Left forelimb (tissue), 1 donor: ENCODE measurements at places on chromosomes 13 and 19.

DNA sequence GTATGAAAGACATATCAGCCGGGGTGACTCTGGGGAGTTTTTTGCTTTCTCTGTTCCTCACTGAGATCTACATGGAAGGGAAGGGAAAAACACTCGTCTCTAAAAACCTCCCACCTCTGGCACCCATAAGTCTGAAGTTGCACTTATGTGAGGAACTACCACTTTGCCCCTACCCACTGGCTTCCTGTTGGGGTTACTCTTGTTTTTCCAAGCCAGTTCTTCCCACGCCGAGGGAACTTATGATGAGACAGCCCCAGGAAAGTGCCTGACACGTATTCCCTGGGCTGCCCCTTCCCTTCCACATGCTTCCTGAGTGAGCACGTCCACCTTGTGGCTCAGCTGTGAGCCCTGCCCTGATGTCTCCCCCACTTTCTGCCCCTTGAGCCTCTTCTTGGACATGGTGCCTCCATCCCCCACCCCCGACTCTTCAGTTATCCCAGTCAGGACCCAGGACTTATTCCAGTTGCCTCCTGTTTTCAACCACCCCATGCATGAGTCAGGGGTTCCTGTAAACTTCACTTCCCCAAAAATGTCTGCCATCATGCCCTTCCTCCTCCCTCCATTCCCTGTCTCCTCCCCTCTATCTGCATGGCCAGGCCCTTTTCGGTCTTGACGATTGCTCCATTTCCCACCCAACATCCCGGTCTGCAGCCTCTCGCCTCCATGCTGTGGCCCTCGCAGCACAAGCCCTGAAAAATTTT is 5.1 kb upstream of the SIGLEC7 start:
- peak; percentile 64 for DNase-seq

DNA sequence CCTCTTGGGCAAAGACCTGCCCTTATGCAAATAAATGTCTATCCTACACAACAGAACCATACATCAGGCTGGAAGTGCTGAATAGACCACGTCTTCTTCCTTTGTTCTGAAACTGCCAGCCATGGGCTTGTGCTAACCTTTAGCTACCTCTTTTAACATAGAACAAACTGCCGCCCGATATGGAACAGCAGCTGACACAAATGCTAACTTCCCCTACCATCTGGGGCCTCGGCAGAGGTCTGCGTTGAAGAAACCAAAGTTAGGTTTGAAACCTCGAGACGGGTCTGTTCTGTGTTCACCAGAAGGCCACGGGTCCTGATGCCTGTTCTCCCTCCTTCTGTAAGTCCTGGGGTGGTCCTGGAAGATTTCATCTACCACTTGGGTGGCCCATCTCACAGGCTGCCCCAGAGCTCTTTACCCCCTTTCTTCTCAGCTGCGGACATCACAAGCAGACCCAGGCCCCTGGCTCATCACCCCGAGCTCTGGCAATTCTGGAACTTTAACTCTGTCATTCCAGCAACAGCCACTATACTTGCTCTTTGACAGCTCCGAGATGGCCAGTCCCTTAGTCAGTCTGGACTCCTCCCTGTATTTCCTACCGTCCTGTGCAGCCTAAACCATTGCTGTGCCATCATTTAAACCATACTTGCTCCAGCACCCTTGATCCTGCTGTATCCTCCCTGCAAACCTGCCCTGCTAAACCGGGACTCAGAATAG is 146.7 kb downstream of the USP12 start:
- DNase-seq = no peak

DNA sequence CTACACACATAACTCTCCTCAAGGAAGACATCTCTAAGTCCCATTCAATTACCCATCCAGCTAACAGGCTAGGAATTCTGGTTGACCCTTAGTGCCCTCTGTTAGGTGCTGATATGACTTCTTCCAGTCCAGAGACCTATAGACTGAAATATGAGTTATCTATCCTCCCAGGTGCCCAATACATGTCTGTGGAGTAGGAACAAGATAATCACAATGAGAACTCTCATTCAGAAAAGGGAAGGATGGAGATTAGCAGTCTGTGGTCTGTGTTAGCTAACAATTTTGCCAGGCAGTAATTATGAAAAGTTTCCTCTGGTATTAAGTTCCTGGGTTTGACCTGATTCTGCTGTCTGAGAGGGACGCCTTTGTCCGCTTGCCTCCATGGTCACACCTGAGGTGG is 44.2 kb upstream of the SLAIN1 start:
- no peak for DNase-seq

GRCh38 chr13:71218960-71219359 is 648.0 kb downstream of the DACH1 start:
- no peak for DNase-seq

DNA sequence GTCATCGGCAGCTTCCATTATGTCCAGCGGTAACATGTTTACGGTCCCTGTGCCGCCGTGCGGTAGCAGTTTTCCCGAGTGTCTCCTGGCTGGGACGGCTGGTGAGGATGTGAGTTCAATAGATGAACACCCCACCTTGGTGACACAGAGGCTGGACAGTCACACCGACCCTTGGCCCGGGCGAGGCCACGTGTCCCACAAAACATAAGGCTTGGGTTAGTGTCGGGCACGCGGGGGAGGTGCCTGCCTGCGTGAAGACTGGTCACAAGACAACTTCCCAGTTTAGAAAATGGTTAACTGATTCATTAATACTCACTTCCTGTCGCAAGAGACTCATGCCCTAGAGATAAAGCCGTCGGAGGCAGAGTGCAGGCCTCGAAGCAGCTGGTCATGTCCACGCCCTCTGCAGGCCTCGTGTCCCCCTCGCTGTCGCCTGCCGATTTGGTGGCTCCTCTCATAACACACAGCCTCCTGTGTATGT is 17.2 kb downstream of the RASA3 start:
- DNase-seq = peak; percentile 64

- DNase-seq = no peak
Observed at GRCh38 chr19:50517704-50518075, 4.0 kb upstream of the ASPDH start.

DNA sequence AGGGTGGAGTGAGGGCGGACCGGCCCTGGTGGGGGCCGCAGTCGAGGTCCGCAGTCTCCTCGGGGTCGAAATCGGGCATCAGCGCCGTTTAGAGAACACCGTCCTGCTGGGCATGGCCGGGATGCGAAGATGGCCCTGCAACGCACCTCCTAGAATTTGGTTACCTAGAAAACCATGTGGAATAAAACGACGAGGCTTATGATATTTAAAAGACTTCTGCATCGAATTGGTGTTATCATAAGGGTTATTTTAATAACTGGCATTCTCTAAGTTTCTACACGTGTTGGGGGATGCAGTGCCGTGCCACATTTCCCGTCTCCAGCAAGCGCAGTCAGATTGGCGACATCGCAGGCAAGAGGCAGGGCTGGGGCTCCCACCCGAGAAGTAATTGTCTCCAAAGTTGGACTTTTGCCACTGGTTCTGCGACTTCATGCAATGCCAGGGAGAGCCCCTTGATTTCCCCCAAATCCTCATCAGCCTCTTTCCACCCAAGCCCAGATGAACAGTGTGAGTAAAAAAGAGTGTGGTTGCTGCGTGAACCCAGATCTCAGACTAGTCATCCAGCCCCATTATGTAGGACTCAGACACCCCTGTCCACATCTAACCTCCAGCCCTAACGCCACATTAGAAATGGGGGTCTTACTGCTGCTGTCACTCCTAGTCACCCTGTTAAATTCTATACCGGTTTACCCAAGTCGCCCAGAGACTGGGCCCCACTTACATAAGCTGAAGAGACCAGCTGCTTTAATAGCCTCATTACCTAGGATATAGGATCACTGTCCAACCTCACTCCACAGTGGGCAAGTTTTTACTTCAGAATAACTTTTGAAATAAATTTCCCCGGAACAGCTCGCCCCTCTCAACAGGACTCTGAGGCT is 571 bp upstream of the DHRS12 start:
- DNase-seq = no peak

- DNase-seq = no peak
Observed at GRCh38 chr13:108755083-108755482, 125.7 kb downstream of the MYO16 start.

DNA sequence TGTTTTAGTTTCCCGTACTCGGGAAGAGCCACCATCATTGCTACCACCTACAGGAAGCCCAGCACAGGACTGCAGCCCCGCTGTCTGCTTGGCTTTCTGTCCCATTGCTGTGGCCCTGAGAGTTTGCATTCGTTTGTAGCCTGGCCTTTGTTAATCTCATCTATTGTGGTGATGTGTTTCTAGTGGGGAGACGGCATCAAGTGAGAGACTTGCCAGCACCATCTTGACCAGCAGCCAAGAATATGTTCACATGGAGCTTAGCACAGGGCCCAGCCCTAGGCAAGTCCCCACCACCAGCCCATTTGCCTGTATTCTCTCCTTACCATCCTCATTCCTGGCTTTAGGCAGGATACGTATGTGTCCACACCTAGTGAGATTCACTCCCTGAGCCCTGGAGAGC is 17.3 kb upstream of the OVOL3 start:
- DNase-seq = no peak

GRCh38 chr19:46787331-46788261 is 798 bp downstream of the SLC1A5 start:
- DNase-seq = peak; percentile 72

DNA sequence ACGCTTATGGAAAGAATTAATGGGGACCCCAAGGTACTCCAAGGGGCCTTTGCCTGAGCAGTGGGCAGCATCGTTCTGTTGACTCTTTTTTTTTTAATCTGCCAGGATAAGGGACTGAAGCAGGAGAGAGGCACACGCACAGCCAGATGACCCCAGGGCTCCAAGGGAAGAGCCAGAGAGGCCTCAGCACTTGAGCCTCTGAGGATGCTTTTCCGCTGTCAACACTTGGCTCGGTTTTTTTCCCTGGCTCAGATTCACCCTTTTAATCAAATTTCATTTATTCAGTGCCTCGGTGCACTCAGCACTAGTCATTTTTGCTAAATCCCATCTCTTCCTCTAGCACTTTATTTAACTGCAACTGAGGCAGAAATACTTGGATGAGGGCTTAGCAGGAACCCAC is 226.3 kb downstream of the FGF9 start:
- DNase-seq = no peak

GRCh38 chr19:37313335-37313627 is 57.6 kb upstream of the ZNF527 start:
- DNase-seq = no peak

DNA sequence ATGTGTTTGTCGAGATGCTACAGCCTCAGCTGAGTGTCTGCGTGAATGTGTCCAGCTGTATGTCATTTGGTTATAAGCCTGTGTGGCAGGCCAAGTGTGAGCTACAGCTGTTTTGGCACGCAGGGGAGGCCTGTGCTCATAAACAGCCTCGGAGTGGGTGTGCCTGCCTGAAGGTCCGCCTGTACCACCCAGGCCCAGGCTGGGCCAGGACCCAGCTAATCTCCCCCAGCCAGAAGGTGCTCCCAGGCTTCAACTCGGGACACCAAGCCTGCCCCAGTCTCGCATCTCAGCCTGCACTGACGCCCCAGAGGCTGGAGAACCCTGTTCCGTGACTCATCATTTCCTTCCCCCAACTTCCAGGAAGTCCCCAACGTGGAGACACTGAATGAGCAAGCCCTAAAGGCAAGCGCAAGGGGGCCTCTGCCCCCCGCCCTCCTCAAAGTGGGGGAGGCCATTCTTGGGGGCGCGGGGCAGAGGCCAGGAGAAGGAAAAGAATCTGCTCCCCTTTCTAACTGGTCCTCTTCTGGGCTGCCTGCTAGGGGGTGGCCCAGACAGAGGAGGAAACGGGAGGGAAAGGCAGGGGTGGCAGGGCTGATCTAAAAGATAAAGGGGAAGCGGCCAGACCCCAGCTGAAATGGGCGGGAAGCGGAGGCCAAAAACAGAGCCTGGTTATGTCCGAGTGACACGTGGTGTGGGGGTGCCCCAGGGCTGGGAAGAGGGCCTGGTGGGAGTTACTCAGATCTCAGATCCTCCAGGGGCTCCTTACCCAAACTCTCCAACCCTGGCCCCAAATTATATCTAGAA is 2.0 kb downstream of the SLC1A5 start:
- peak; percentile 86 for DNase-seq

DNA sequence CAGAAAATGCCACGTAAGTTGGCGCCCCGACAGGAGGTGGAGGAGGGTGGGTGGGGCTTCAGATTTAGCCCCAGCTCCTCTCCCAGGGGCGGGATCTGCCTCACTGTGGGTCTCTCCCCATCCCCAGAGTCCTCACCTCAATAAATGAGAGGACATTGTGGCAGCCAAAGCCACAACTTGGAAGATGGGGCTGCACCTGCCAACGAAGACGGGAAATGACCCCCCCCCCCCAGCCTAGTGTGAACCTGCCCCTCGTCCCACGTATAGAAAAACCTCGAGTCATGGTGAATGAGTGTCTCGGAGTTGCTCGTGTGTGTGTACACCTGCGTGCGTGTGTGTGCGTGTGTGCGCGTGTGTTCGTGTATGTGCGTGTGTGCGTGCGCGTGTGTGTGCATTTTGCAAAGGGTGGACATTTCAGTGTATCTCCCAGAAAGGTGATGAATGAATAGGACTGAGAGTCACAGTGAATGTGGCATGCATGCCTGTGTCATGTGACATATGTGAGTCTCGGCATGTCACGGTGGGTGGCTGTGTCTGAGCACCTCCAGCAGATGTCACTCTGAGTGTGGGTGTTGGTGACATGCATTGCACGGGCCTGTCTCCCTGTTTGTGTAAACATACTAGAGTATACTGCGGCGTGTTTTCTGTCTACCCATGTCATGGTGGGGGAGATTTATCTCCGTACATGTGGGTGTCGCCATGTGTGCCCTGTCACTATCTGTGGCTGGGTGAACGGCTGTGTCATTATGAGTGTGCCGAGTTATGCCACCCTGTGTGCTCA is 1.5 kb upstream of the TRAPPC5 start:
- no peak for DNase-seq

GRCh38 chr19:3041761-3042620 is 12.9 kb upstream of the TLE2 start:
- DNase-seq = no peak

- no peak for DNase-seq
Observed at GRCh38 chr13:88000239-88000638, 329.1 kb downstream of the SLITRK5 start.

DNA sequence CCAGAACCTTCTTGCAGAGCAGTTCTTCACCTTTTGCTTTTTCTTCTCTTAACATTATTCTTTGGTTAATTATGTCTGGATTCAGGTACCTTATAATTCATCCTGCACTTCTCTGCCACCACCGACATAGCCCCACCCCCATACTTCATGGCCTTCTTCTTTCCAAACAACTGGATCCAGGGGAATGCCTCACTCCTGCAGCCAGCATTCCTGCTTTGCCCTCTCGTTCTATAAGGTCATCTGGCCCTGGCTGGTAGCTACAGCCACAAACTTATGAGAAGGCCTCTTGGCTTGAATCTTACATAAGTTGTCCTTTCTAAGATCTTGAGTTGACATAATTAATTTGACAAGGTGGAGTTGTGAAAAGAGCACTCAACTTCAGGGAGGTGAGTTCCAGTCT is 84.1 kb upstream of the FRY start:
- DNase-seq = no peak

DNA sequence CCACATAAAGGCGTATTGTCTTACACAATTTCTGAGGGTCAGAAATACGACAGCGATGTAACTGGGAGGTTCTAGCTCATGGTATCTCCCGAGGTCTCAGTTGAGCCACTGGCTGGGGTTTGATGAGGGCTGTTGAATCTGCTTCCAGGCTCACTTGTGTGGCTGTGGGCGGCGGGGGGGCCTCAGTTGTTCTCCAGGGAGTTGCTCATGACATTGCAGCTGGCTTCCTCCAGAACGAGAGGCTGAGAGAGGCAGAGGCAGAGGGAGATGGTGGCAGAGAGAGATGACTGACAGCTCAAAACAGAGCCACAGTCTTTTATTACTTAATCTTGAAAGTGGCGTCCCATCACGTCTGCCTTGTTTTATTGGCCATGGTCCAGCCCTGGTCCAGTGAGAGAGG is 6.2 kb upstream of the NLRP5 start:
- DNase-seq = no peak

GRCh38 chr19:13959962-13960862 is 7.9 kb downstream of the DCAF15 start:
- no peak for DNase-seq
